ENCODE measurements at places on chromosomes 1 and 21. TPM values are rescaled to one million over a fixed set of nuclear protein-coding genes. Genes with fewer than 3 reads are reported as not detected.

DNA sequence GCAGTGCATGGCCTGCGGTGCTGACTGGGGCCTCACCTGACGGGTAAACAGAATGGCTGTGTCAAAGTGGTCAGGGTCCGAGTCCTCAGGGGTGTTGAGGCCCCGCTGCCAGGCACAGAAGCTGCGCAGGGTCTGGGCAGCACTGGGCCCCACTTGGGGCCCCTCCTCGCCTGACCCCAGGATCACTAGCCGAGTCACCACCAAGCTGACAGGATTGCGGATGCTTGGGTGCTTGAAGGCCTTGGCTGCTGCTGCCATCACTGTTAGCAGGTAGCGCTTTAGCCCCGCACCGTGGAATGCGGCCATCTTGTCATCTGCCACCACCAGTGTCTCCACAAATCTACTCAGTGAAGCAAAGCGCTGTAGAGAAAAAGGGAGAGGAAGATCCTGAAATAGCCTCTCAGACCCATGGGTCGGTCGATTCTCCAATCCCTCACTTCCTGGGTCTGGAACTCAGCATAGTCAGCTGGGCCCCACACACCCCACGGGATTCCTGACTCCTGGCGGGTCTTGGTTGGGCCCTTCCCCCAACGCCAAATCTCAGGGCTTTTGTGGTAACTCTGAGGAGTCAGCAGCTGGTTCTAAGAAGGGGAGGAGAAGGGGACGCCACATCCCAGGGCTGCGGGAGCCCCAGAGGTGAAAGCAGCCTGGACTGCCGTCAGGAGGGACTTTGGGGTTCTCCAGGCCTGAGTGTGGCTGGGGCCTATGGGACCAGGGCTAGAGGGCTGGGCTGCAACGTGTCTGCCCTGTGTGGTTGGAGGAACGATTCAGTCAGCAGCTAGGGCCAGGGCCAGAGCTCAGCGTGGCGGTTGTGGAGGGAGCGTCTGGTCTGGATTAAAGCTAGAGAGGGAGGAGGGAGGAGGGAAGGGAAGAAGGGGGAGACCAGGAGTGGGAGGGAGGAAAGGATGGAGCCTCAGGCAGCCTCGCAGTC is 2.1 kb downstream of the ADAMTS4 start:
- peak overlapping the region; percentile 98 for H3K27ac ChIP-seq
- peak overlapping the region; percentile 45 for H3K4me3 ChIP-seq
- H3K36me3 ChIP-seq, result no peaks in the 10 kb centered on the region
- H3K27me3 ChIP-seq, result no peaks in the 10 kb centered on the region

GRCh38 chr1:157993918-157994605 is 617 bp downstream of the KIRREL1 start:
- H3K27ac ChIP-seq, result peak overlapping the region; percentile 92
- no peaks in the 10 kb centered on the region for H3K27me3 ChIP-seq
- DNase-seq, result no peak

DNA sequence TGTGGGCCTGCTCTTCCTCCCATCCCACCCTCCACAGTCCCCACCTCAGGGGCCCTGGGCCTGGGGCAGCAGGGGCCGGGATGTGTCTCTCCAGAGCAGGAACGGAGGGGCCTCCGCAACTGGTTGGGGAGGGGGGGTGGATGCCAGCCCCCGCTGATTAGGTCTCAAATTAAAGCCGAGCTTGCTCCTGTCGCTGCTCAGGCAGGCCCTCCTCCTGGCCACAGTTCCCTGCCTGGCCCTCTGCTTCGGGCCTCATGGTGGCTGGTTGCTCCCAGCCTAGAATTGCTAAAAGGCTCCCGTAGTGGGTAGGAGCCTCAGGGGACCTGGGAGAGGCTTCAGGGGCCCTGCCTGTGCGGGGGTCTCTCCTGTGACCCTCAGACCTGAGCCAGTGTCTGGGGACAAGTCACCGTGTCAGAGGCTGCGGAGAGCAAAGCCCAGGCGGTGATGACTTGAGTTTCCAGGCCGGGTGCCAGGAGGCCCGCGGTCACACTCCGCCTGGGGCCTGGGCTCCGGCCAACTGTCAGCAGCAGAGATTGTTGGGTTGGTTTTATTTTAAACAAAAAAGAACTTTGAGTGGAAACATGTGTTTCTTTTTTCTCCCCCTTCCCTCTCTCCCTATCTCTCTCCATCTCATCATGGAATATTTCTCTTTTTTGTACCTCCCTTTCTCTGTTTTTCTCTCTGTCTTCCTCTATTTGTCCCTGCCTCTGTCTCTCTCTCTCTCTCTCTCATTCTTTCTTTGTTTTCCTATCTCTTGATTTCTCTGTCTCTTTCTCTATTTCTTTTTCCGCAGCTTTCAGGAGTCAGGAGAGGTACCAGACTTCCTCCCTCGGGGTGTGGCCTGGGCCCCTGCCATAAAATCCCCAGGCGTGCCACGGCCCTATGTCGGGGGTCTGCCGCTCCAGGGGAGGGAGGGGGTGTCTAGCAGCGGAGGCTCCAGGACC is 20.0 kb upstream of the EPHA2 start:
- peak; percentile 93 for DNase-seq
- no peaks in the 10 kb centered on the region for H3K36me3 ChIP-seq
- H3K4me3 ChIP-seq, result no peak overlapping the region
- H3K4me1 ChIP-seq, result peaks cover 47% of the 10 kb centered on the region
- H3K27ac ChIP-seq, result peak overlapping the region; percentile 78
- H3K27me3 ChIP-seq, result no peaks in the 10 kb centered on the region

- no peak overlapping the region for H3K27ac ChIP-seq
- no peaks in the 10 kb centered on the region for H3K27me3 ChIP-seq
- no peaks in the 10 kb centered on the region for H3K36me3 ChIP-seq
Measured at GRCh38 chr1:24490101-24490781, 12.4 kb upstream of the RCAN3 start.

Gene NBL1
- total RNA-seq, result 144 TPM

Gene GRIK1
- 0.42 TPM for total RNA-seq

Gene DYNLT5
- 2.6 TPM for total RNA-seq

Data from suprapubic skin (tissue), 4 donors.